Foreskin melanocyte (primary cell): ENCODE measurements at places on chromosomes 5 and 9.
A peak's percentile ranks its signal among the peaks of the same experiment; 100 is the strongest.

GRCh38 chr9:110545705-110546104 lies 33.8 kb downstream of the SVEP1 start:
- DNase-seq = no peak

- DNase-seq = no peak
These were observed 153.0 kb downstream of the NSG2 start for GRCh38 chr5:174198541-174198940.

GRCh38 chr5:66741394-66741793 lies 145.2 kb downstream of the MAST4 start:
- DNase-seq = no peak

GRCh38 chr5:68683632-68684036 lies 410.2 kb upstream of the SLC30A5 start:
- peak; percentile 25 for DNase-seq

- peak; percentile 49 for DNase-seq
These were observed 100.3 kb upstream of the PANK3 start for GRCh38 chr5:168679515-168679920.

- DNase-seq = no peak
These were observed 1717.2 kb upstream of the C9orf72 start for GRCh38 chr9:29290516-29290915.
